CD4-positive, alpha-beta T cell treated with Interleukin-4 for 4 hours (primary cell): ENCODE measurements at places on chromosomes 5 and 9.

DNA sequence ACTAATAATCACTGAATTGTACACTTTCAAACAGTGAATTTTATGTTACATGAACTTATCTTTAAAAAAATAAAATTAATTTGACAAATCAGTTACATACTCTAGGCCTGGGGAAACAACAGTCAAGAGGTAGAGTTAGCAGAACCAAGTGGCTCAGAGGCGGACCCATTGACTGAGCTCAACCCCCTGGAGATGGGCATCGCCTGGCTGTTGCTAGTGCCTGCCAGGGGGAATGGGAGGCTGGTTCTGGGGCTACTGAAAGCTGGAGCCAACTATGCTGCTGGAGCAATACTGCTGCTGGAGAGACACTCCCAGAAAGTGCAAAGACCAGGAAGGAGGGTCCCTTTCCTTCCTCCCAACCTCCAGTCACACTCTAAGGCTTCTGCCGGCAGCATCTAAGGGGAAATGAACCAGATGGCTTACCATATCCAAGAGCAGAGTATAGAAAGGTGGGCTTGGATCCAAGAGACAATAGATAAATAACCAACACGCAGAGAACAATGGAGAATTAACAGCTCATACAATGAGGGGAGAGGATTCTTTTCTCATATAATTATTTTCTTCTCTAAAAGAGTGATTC lies 40.3 kb upstream of the ANKRD55 start:
- no peak for DNase-seq

- no peak for DNase-seq
These were observed 22.2 kb upstream of the MYOT start for GRCh38 chr5:137845472-137845871.

DNA sequence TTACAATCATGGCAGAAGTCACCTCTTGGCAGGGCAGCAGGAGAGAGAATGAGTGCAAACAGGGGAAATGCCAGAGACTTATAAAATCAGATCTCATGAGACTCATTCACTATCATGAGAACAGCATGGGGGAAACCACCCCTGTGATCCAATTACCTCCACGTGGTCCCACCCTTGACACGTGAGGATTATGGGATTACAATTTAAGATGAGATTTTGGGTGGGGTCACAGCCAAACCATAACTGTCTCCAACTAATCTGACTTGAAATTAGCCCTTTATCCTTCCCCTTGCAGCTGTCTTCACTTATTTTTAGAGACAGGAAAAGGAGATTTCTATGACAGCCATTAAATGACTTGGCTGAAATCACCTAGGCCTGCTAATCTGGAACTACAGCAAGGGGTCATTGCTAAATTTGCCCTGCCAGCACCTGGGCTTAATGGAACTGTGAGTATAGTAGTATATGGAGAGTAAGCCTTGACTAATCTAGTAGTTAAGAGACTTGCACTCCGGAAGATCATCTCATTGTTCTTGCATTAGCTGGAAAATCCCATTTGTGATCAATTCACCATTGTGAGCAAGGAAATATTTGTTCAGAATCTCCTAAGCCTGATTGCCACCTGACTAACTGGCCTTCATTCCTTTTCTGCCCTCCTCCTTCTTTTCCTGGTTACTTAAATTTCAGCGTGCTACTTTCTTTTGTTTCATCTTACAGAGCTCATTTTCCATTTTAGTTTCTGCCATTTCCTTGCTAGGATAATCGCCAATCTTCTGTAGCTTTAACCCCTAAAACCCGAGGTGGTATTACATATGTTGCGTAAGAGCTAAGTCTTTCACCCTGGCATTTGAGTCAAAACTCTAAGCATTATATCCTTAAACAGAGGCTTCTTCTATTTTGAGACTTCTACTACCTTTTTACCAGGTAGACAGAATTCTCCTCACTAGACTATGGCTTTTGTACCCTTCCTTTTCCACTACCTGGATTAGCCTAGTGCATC lies 65.3 kb upstream of the RUSC2 start:
- DNase-seq = no peak

- DNase-seq = no peak
These were observed 416.6 kb downstream of the PLK2 start for GRCh38 chr5:58043032-58043945.

DNA sequence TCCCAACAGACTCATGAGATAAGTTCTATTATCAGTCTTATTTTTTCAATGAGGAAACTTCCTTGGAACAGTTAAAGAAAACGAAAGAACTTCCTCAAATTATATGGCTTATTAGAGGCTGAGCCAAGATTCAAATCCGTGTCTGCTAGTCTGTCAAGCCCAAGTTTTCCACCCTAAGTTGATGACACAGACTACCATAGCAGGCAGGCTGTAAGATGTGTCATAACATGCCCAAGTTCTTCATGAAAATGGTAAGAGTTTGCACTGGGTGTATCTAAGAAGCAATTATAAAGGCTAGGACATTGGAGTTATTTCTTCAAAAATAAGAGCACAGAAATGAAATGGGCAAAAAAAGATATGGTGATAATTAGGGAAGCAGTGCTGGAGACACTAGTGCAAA lies 634.5 kb downstream of the BRINP1 start:
- no peak for DNase-seq

- DNase-seq = no peak
These were observed 18.1 kb upstream of the DMRT2 start for GRCh38 chr9:1031951-1032601.

- no peak for DNase-seq
These were observed 55.8 kb upstream of the TMC1 start for GRCh38 chr9:72465593-72465984.

DNA sequence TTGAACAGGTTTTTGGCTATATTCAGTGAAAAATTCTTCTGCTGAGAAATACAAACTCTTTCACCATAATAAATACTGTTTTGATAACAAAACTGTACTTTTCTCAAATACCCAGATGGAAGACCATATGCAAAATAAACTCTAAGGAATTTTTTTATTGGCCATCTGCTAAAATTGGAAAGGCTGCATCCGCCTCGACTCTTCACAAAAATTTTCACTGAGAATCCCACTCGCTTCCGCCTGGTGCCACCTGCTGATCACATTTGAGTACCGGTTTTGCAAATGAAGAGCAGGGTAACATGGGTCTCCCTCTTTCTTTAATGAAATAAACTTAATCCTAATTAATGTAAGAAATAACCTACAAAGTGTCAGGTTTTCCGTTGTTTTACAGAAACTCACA lies 76.4 kb downstream of the TTLL11 start:
- DNase-seq = no peak

GRCh38 chr5:6760686-6761085 lies 47.5 kb downstream of the TENT4A start:
- DNase-seq = no peak

DNA sequence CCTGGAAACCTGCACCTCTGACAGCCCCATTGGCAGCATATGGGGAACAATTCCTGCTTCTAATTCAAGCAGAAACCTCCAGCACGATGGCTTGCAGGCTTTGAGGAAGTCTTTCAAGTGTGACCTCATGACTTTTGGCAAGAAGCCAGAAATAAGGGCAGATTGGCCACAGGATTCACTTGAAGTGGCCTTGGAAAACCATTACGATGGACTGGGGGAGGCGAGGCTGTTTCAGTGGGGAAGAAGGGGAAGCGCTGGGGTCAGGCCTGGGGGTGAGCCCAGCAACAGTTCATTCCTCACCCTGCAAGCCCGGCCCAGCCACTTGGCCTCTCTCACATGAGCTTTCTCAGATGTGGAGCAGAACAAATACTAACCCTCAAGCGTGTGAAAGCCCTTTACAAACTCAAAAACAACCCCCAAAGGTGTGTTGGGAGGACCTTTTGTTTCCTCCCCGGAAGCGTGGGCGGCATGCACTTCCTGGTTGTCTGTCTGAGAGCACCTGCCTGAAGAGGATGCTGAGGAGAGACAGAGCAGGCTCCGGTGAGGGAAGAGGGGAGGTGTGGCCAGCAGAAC lies 26.9 kb upstream of the EEIG1 start:
- DNase-seq = peak; percentile 97

- no peak for DNase-seq
These were observed 24.0 kb upstream of the TRIM14 start for GRCh38 chr9:98142925-98143481.

- DNase-seq = no peak
These were observed 38.7 kb downstream of the PLEKHG4B start for GRCh38 chr5:130601-131131.

DNA sequence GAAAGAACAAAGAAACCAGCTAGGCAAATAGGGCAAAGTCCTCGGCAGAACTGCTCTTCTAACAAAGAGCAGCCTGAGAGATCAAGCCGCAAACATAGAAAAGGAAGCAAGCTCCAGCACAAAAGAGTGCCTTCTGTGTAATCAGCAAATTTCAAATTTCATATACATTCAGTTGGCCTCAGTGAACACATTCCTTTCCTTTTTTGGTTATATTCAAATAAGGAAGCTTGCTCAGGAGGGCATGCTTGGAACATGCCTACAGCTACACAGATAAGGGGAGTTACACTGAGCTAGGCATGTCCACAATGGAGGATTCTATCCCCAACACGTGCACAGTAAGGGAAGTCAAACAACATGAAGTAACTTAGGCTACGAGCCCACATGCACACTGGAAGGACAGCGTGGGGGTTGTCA lies 23.4 kb downstream of the IL33 start:
- no peak for DNase-seq

DNA sequence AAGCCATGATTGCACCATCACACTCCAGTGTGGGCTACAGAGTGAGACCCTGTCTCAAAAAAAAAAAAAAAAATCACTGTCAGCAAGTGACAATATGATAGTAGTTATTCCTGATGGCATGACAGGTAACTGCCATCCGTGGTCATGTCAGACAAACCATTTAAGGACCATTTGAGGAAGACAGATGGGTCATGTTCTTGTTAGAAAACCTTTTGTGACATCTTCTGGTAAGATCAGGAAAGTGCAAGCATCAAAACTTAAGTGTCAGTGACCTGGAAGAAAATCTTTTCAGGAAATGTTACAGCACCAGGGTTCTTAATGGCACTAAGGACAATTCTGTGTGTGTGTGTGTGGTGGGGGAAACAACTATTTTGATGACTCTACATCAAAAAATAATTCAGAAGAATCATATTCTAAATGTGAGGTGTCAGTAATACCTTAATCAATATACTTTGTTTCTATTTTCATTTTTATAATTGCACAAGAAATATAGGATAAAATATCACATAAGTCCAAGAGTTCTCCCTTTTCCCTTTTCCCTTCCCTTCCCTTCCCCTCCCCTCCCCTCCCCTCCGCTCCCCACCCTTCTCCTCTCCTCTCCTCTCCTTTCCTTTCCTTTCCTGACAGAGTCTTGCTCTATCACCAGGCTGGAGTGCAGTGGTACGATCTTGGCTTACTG lies 17.8 kb downstream of the SLC38A9 start:
- DNase-seq = no peak

GRCh38 chr9:123234853-123235252 lies 33.5 kb downstream of the STRBP start:
- no peak for DNase-seq

DNA sequence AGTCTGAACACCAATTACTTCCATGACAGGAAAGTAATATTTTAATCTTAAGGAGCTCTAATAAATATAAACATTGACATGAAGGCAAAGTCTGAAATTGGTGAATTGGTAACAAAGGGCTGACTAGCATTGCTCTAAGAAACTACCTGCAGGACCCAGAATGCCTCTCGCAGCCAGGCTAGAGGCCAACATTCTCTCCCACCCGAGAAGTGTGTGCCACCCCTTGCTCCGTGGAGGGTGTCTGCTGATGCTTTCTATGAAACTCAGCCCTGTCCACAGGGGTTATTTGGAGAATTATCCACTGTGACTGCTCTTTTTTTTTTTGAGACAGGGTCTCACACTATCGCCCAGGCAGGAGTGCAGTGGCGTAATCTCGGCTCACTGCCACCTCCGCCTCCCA lies 81.4 kb downstream of the USP20 start:
- no peak for DNase-seq

DNA sequence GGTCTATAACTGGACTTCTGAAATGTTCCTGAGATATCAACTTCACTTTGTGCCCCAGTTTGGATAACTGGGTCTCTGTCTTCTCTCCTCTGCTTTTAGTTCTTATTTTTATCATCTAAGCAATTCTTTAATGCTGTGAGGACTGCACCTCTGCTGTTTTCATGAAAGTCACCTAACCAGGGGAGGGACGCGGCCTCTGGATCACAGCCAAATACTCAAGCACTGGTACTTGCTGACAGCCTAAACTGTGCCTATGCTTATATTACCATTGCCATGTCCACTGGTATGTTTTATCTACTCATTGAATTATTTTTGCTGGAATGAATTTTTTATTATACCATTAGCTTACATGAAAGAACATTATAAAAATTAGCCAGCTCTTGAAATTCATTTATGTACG lies 674.0 kb downstream of the DMRTA1 start:
- no peak for DNase-seq

- DNase-seq = no peak
These were observed 175.5 kb upstream of the SPRY4 start for GRCh38 chr5:142500227-142500905.

GRCh38 chr5:35458824-35459207 lies 158.8 kb upstream of the SPEF2 start:
- no peak for DNase-seq

DNA sequence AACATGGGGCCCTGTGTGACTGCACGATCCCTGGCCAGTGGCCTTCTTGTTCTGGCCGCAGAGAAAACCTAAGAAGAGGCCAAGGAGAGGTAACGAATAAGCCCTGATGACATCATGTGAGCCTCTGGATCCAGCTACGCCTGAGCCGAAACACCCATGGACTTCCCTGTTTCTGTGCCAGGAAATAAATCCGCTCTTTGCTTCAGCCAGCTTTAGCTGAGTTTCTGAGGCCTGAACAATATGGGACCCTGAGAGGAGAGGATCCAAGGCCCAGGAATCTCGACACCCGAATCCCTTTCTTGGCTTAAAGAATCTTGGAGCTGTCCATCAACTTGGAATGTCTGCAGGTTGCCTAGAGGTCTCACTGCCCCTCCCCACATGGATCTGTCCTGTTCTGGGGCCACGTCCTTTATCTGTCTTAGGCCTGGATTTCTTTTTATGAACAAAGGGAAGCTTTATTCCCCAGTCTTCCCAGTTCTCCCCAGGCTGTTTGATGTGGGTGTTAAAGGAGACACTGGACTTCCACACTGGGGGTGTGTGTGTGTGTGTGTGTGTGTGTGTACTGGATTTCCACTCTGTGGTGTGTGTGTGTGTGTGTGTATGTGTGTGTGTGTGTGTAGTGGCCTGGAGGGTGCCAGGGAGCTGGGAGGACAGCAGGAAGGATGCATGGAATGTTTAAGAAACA lies 13.7 kb downstream of the IER5L start:
- no peak for DNase-seq

GRCh38 chr5:102946971-102947370 lies 173.0 kb downstream of the GIN1 start:
- DNase-seq = no peak

DNA sequence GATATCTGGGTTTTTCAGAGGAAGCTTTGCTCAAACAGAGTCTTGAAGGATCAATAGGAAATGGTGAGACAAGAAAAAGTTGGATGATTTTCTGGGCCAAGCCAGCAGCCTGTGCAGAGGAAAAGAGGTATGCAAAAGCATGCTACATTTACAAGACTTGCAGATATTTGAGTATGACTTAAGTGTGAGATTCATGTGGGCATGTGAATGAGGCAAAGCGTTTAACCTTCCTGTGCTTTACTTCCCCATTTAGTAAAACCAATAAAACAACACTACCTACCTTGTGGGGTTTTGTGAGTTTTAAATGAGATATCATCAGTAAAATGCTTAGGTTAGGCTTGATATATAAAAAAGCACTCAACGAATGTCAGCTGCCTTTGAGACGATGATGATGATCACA lies 58.1 kb downstream of the PIP5K1B start:
- no peak for DNase-seq

GRCh38 chr5:2756211-2757152 lies 5.0 kb upstream of the IRX2 start:
- no peak for DNase-seq
